ENCODE measurements at places on chromosomes 5 and 9. TPM values are rescaled to one million over a fixed set of nuclear protein-coding genes. Genes with fewer than 3 reads are reported as not detected.

The AMBP gene
- total RNA-seq: 4.6 TPM

DNA sequence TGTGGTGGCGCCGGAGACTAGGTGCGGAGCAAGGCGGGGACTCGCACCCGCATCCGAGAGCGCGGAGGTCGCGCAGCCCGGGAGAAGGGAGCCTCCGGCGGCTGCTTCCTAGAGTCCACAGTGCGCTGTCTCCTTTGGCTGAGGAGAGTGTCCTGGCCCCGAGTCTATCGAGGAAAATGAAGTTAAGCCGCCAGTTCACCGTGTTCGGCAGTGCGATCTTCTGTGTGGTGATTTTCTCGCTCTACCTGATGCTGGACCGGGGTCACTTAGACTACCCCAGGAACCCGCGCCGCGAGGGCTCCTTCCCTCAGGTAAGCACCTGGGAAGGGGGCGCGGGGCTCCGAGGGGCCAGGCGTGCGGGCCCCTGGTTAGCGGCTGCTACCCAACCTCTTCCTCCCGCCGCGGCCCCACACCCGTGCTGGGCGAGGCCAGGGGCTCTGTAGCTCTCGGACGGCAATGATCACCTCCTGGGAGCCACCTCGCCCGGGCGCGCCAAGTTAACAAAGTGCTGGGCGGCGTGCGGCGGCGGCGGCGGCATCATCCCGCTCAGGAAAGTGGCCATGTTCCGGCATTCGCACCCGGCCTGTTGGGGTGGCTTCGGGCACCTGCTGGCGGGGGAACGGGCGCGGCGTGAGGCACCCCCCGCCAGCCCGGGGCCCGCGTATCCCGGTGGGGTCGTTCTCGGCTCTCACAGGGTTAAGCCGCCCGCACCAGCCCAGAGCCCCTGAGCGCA lies 681 bp downstream of the MAN2A1 start:
- DNase-seq: peak; percentile 29

DNA sequence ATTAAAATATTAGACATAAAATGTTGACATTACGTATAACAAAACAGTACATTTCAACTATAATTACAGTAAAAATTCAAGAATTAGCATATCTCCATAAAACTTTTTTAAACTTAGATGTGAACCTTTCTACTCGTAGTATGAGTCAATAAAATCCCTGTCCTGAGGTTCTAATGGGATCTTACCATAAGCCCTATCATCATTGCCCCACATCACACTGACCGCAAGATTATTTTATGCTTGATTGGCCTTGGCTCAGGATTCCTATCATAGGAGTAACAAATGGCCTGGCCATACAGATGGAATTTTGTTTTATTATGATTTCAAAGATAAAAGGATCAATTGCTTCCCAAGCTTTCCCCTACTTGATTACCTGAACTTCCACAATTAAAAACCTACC lies 238.3 kb downstream of the MEF2C start:
- DNase-seq: no peak

DNA sequence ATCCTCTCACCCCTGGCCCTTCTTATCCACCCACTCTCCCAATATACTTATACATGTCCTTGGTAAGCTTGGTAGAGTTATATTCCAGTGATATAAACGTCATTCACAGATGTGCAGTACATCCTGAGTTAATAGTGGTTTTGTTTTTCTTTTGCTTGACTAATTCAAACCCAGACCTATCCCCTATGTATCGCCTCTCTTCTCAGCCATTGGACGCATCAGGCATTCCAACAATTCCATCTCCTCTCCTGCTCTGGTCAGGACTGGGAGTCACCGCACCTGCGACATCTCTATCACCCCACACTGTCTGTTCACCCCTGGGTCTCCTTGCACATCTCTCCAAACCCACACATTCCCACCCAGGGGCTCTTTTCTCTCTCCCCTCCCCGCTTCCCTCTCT lies 21.9 kb upstream of the IRX2 start:
- DNase-seq: no peak

GRCh38 chr9:136530461-136531089 lies 15.3 kb downstream of the NOTCH1 start:
- no peak for DNase-seq

DNA sequence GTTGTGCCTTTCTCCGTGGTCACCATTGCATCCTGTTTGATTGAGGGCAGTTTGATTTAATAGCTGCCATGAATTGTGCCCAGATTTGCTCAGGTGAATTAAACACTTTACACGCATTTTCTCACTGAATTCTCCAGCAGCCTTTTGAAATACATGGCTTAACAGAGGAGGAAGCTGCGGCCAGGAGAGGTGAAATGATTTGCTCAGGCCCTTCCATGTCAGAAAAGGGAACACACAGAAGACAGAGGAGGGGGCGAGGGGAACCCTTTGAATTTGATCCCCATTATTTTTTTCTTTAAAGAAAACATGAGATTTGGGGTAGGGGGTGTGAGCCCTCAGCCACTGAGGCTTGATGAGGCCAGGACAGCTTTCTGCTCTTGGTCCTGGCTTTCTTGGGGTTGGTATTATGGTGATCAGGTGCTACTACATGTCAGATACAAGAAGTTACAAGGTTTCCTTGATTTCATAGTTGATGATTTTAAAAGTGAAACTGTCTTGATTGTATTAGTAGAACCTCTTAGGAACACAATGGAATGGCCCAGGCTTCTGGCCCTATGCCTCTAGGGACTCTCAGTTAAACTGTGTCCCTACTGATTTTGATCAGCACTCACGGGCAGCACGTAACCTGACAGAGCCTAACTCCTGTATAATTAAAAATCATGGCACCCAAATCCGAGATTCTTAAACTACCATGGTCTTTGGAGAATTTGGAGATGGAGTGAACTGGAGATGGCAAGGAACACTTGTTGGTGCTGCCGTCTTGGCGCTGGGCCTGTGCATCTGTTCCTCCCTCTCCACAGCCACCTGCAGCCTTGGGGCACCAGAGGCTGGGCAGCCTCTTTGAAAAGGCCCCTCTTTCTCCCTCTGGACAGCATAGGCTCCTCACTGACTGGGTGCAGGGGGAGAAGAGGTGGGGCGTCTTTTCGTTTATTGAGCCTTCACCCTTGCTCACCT lies 107.9 kb downstream of the TRIO start:
- DNase-seq: no peak

GRCh38 chr5:57166276-57166675 lies 7.6 kb upstream of the GPBP1 start:
- DNase-seq: no peak

DNA sequence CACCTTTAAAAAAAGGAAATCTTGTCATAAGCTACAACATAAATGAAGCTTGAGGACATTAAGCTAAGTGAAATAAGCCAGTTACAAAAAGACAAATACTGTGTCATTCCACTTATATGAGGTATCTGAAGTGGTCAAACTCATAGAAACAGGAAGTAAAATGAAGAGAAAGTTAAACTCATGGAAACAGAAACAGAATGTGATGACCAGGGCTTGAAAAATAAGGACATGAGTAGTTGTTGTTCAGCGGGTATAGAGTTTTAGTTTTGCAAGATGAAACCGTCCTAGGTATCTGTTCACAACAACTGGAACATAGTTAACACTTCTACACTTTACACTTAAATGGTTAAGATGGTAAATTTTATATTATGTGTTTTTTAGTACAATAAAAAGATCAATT lies 47.8 kb upstream of the SLC1A3 start:
- DNase-seq: no peak
